ENCODE measurements at places on chromosomes 3 and 15.
A peak's percentile ranks its signal among the peaks of the same experiment; 100 is the strongest.

- DNase-seq, result no peak
Measured at GRCh38 chr3:177348974-177349373, 151.7 kb upstream of the TBL1XR1 start.

GRCh38 chr15:40906091-40906990, 12.1 kb downstream of the VPS18 start:
- DNase-seq, result peak; percentile 71

- DNase-seq, result no peak
Measured at GRCh38 chr15:52200831-52201365, 9.7 kb upstream of the GNB5 start.

- DNase-seq, result no peak
Measured at GRCh38 chr3:135516143-135516542, 449.4 kb upstream of the PPP2R3A start.

GRCh38 chr3:33060609-33061337, 36.2 kb downstream of the GLB1 start:
- no peak for DNase-seq

- no peak for DNase-seq
Measured at GRCh38 chr15:68150187-68150586, 54.9 kb downstream of the CALML4 start.

Data from thoracic aorta (tissue), 2 donors.